ENCODE measurements at places on chromosomes 2 and 18. TPM values are rescaled to one million over a fixed set of nuclear protein-coding genes. Genes with fewer than 3 reads are reported as not detected.

DNA sequence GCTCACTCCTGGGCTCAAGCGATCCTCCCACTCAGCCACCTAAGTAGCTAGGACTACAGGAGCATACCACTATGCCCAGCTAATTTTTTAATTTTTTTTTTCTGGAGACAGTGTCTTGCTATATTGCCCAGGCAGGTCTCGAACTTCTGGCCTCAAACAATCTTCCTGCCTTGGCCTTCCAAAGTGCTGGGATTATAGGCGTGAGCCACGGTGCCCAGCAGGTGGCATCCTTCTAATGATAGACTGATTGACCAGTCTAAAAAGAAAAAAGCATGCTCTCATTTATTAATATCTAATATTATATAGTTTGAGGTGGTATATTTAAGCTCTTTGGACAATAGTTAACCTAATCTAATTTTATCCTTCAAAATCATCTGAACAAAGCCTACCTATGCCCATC lies 198.6 kb downstream of the CAMKMT start:
- H3K4me1 ChIP-seq, result no peaks in the 10 kb centered on the region
- no peaks in the 10 kb centered on the region for H3K36me3 ChIP-seq
- H3K27ac ChIP-seq, result no peak overlapping the region
- no peaks in the 10 kb centered on the region for H3K27me3 ChIP-seq
- DNase-seq, result no peak

- no peak overlapping the region for H3K4me3 ChIP-seq
- H3K4me1 ChIP-seq, result no peaks in the 10 kb centered on the region
- H3K27me3 ChIP-seq, result no peaks in the 10 kb centered on the region
- no peak for DNase-seq
- H3K36me3 ChIP-seq, result no peaks in the 10 kb centered on the region
Observed at GRCh38 chr2:14903709-14904374, 271.3 kb downstream of the LRATD1 start.

GRCh38 chr18:57640749-57641148 lies 19.1 kb upstream of the NARS1 start:
- H3K36me3 ChIP-seq, result no peaks in the 10 kb centered on the region
- no peak for DNase-seq
- no peaks in the 10 kb centered on the region for H3K27me3 ChIP-seq
- H3K4me1 ChIP-seq, result no peaks in the 10 kb centered on the region
- H3K4me3 ChIP-seq, result no peak overlapping the region

Gene NCKAP5
- 0.10 TPM for total RNA-seq

Gene INHBB
- 38.2 TPM for total RNA-seq

DNA sequence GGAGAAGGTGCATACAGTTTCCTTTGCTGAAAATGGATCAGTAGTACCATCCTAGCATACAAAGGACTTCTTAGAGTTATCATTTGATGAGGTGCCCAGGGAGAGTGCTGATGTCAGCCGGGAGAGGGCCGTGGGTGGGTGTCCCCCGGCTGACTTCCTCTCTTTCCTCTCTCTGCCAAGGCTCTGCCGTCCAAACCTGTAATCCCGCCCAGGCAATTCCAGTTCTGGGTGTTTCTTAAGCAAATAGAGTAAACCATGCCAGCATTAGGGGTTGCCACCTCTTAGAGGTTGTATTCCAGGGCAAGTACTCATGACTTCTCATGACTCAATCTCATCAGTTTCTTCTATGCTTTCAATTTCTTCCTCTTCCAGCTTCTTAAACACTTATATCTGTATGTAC lies 117.2 kb downstream of the GATA6 start:
- peaks cover 3% of the 10 kb centered on the region for H3K27me3 ChIP-seq
- no peaks in the 10 kb centered on the region for H3K36me3 ChIP-seq

Data from Panc1 (cell line).